Stomach (tissue), 19 donors: ENCODE measurements at places on chromosomes 6 and 20. TPM values are rescaled to one million over a fixed set of nuclear protein-coding genes. Genes with fewer than 3 reads are reported as not detected.

DNA sequence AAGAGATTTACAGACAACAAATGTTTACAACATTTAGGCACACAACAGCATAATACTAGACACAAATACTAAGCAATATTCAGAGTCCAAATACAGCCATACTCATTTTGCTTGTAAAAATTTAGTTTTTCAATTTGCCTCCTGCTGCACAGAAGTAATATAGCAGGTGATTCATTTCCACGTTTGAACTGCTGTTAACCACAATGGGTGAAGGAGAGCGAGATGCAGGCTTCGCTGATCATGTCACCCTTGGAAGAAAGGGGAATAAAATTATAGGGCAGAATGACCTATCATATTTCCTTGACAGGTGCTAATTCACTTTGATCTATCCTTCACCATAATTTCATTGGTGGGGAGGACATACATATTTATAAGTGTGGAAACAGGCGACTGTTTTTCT lies 643.8 kb upstream of the AGPAT4 start:
- DNase-seq, result no peak

DNA sequence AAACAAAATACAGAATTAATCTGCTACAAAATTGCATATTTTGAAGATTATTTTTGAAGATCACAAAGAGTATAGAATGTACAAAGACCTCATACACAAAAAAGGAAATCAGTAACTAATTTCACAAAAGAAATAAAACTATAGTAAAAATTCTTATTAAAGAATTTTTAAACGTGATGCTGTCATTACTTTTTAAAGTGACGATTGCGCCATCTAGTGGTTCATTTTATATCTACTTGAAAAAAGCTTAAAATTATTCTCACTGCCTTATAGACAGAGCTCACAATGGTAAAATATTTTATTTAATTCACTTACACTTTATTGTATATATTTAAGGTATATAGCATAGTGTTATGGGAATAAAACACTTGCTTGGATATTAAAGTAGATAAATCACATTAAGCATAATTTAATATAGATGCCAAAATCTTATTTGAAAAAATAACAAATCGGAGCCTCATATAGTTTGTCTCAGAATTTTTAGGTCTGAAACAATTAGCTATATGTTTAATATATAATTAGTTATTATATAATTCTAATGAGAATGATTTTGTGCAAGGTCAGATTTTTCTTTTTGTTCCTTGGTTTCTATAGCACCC lies 128.8 kb downstream of the PHF3 start:
- DNase-seq, result peak; percentile 76

DNA sequence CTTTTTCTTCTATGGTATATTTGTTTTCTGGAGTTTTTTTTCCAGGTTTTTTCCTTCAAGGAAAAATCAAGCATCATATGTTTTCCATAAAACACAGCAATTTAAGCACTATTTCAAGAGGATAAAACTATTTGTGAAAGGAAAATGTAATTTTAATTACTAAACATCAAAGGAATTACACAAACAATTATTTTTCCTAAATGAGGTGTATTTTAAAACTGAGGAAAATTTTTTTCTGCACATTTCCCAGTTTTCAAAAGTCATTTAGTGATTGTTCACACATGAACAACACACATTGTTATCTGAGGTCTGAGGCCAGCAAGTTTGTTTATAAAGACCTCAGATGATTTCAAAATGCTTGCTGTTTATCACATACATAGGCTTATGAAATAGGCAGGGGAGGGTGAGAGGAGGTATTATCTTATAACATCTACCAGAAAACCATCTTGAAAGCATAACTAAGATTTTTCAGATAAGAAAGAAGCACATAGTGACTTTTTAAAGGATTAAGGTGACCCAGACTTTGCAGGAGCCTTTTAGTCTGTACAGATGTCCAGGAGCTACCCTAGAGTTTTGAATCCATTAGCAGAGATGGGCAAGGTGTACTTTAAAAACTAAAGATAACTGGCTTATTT lies 381.6 kb downstream of the GJA1 start:
- no peak for DNase-seq

DNA sequence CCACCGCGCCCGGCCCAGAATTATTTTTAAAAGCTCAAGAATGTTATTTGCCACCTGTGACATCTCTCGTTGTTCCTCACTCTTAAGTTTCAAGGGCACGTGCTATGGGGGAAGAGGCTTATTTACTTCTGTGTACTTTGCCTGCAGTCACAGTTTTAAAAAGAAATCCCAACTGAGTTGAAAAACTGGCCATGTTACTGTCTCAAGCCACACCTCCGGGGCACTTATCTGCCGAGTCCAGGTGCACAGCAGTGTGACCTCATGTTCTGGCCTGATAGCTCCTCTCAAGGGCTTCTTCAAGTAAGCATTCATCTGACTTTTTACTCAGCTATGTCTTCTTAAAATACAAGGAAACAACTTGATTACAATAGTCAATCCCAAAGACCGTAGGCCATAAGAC lies 34.5 kb downstream of the SHLD1 start:
- DNase-seq, result peak; percentile 46

DNA sequence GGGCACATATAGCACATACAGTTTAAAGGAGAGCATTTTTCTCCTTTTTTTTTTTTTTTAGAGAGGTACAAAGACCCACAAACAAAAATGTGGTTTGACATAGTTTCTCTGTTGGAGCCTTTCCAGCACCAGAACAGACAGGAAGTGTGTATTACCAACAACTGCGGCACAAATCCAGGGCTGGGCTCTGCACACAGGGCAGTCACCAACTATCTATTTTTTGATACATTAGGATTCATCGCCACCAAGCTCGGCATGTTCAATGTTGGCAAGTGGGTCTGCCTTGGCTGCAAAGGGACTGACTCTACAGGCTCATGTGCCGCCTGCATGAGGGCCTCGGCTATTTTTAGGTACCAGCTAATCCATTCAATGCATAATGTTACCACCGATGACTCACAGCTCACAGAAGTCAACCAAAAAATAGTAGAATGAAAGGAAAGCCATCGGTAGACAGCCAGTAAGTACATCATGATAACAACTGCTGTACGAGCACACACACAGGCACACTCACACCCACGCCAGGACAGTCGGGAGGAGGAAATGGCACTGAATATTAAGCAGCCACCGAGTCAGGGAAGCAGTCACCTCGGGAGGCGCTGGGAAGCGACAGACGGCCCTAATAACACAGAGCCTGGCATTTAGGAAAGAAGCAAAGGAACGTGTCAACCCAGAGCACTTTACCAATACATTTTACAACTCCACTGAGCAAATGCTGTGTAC lies 81.6 kb downstream of the GMPR start:
- peak; percentile 89 for DNase-seq

BNIP5 gene
- total RNA-seq, result 14.8 TPM

LY6G6D gene
- total RNA-seq, result not detected

PLN gene
- 138 TPM for total RNA-seq
